ENCODE measurements at places on chromosomes 7 and 10.

- no peak for DNase-seq
These were observed 366.5 kb upstream of the AKR1E2 start for GRCh38 chr10:4459531-4459930.

GRCh38 chr10:82558014-82558607 is 683.1 kb downstream of the NRG3 start:
- no peak for DNase-seq

- DNase-seq: no peak
These were observed 307.0 kb downstream of the PTPRN2 start for GRCh38 chr7:158280448-158281144.

- no peak for DNase-seq
These were observed 25.9 kb downstream of the CYP2W1 start for GRCh38 chr7:1008733-1009363.

GRCh38 chr7:618539-619367 is 99.1 kb upstream of the PDGFA start:
- no peak for DNase-seq

GRCh38 chr10:21627331-21627730 is 93.3 kb downstream of the MLLT10 start:
- no peak for DNase-seq

- DNase-seq: no peak
These were observed 4.7 kb downstream of the TMEM120A start for GRCh38 chr7:75989500-75990388.

- no peak for DNase-seq
These were observed 171.0 kb downstream of the TRIL start for GRCh38 chr7:28787106-28787505.

DNA sequence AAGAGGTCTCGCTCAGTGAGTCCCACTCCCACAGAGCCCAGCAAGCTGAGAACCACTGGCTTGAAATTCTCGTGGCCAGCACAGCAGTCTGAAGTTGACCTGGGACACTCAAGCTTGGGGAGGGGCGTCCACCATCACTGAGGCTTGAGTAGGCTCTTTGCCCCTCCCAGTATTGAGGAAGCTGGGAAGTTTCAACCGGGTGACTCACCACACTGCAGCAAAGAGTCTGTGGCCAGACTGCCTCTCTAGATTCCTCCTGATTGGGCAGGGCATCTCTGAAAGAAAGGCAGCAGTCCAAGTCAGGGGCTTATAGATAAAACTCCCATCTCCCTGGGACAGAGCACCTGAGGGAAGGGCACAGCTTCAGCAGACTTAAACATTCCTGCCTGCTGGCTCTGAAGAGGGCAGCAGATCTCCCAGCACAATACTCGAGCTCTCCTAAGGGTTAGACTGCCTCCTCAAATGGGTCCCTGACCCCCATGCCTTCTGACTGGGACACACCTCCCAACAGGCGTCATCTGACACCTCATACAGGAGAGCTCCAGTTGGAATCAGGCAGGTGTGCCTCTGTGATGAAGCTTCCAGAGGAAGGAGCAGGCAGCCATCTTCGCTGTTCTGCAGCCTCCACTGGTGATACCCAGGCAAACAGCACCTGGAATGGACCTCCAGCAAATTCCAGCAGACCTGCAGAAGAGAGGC is 970.9 kb upstream of the LRRN3 start:
- DNase-seq: no peak

DNA sequence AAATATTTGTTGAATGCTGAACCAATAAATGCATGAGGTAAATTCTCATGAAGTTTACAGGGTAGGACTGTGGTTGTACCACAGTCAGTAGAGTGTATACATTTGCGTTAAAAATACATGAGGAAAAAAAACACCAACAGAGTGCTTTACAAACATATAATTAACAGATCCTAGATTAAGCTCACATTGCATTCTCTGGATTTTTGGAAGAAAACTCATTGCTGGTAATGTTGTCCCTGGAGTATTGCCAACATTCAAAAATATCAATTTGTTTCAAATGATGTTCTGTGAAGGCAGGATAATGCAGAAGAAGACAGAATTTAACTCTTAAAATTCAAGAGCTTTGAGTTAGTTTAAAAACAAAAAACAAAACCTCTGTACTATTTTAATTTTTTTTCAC is 95.5 kb downstream of the MBL2 start:
- no peak for DNase-seq

- DNase-seq: no peak
These were observed 11.4 kb downstream of the KDM7A start for GRCh38 chr7:140165422-140165821.

- no peak for DNase-seq
These were observed 19.0 kb downstream of the GPER1 start for GRCh38 chr7:1106793-1107421.

DNA sequence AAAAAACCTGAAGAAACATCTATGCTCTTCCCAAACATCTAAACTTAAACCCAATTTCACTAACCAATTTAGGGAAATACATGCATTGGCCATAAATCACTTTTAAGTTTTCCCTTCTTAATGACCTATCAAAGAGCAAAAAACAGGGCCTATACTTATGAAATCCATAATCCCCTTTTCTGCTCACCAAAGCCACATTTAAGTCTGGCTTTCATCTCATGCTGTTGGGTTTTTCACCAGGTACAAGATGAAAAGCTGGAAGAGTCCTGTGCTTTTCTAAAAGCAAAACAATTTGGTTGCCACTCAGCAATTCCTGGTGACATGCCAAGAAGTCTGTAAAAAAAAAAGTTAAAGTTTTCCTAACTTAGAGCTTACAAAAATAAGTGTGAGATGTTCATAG is 92.6 kb downstream of the HPSE2 start:
- no peak for DNase-seq

GRCh38 chr7:155743177-155743576 is 69.1 kb downstream of the SHH start:
- DNase-seq: no peak

DNA sequence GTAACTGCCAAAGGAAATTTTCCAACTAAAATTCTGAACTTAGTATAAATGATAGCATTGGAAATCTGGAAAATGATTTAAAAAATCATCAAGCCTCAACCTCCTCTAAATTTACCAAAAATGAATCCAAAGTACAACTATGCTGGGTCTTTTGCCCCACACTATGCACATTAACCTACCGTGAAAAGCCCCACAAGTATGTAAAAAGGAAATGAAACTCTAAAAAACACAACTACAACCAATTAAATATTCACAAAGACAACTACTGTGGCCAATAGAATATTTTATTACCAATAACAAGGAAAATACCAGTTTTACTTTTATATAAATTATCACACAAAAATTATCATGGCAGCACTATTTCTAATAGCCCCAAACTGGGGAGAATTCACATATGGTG is 19.3 kb downstream of the EIF3A start:
- DNase-seq: peak; percentile 3

DNA sequence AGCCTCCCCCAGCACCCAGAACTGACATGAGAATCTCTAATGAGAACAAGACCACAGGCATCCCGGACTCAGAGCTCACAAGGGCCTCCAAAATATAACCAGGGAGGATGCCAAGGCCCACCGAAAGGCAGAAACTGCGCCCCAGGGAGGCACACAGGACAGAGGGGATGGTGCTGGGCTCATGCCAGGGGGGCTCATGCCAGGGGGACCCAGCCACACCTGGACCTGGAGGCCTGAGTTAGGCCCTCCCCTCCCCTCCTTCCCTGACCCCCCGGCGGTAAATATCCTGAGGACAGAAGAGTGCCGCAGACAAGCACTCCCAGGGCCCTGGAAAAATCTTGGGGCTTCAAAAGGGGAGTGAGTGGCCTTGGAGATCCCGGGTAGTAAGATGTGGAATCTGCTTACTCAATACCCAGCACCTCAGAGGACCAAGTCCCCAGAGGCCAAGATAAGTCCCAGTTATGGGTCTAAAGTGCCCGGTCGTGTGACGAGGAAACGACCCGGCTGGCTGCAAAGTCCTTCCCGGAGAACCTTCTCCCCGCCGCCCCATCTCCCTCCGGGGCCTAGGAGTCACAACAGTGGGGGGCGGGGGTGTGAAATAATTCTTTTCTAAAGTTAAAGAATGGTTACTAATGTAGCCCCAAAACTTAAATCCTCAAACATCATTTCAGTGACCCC is 11.9 kb downstream of the PDGFA start:
- DNase-seq: no peak

- no peak for DNase-seq
These were observed 420.8 kb upstream of the AUTS2 start for GRCh38 chr7:69177461-69177861.

All from naive B cell (primary cell).